ENCODE measurements at places on chromosomes 13 and 19.
A peak's percentile ranks its signal among the peaks of the same experiment; 100 is the strongest.

- no peak for DNase-seq
Observed at GRCh38 chr13:89514534-89515312, 1832.8 kb upstream of the MIR17HG start.

GRCh38 chr13:38900188-38900587 lies 90.4 kb downstream of the STOML3 start:
- no peak for DNase-seq

DNA sequence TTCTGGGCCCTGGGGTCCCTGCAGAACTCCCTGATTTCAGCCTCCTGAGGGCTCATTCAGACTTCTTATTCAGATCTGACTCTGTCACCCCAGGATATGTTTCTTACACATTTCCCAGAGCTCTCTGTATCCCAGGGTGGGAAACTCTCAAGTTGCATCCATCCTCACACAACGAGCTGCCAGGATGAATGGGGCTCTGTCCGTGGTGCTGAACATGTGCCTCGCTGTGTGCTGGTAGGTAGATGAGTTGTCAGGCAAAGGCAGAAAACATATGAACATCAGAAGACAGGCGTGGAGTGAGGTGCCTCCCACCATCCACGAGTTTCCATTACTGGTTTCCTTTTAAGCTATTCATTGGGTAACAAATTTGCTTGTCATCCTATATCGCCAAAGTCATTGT lies 11.4 kb upstream of the IGFL1 start:
- no peak for DNase-seq

DNA sequence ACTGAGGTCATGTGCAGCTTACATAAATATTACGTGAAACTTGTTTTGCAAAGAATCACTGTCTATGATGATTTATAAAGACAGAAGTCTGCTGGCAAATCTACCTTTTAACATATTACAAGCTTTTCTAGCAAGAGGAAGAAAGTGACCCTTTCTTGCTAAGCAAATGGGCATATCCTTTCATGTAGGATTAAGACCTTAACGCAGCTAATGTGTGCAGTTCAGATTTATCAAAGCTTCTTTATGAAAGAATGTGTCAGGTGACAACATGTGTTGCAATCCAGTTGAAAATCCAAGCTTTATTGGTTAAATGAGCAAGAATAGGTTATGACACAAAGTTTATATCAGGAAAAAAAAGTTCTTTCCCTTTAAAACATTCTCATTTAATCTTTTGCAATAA lies 115.6 kb upstream of the NBEA start:
- no peak for DNase-seq

DNA sequence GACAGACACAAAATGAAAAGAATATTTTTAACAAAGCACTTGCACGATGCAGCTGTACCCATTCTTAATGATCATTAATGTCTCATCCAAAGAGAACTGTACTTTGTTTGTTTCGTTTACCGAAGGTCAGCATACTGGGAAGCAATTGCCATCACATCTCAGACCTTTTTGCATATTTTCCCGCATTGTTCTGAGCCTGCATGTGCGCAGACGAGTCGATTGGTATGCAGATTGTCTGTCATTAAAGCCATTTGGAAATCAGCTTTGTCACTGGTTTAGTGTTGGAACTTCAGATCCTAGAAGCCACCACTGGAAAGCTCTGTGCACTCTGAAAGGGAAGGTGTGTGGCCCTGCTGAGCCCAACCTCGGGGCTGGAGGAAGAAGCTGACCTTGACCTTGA lies 15.6 kb downstream of the SPACA7 start:
- no peak for DNase-seq

DNA sequence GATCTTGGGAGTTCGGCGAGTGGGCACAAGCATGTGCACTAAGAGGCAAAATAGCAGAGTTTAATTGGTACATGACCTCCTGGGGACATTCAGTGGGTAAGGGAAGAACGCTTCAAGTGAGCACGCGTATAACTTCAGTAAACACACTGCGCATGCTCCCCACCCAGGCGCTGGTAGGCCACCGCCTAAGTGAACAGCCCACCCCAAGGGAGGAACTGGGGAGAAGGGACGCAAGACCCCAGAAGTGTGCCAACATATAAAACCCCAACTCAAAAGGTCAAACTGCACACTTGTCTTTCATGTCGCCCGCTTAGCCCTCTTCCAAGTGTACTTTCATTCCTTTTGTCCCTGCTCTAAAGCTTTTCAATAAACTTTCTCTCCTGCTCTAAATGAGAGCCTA lies 10.5 kb upstream of the NTN5 start:
- DNase-seq = peak; percentile 21

DNA sequence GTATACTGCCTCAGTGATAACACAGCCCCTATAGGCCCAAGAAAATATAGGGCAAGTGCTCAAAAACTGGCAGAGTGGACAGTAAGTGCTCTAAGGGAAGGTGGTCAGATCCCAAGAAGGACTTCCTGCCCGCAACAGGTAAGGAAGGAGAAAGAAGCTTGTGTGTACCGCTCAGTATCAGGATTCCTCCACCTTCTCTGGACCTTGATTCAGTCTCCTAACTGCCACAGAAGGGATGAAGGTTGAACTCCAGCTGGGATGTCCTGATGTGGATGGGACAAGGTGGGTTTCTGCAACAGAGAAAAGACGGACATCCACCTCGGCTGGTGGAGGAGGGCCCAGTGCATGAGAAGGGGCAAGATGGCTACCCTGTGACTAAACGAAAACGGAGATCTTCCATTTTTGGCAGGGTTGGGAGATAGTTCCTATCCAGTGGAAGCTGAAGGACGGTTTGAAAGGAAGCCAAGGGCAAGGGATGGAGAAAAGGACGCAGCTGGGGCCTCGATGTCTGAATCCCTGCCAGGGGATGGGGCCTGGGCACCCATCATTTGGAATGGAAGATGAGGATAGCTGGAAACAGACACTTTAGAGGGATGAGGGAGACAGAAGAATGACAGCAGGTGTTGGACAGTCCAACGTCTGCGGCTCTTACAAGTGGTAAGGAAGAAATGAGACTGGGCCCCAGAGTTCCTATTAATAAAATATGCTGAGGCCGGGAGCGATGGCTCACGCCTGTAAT lies 1.3 kb upstream of the ATF5 start:
- DNase-seq = no peak

DNA sequence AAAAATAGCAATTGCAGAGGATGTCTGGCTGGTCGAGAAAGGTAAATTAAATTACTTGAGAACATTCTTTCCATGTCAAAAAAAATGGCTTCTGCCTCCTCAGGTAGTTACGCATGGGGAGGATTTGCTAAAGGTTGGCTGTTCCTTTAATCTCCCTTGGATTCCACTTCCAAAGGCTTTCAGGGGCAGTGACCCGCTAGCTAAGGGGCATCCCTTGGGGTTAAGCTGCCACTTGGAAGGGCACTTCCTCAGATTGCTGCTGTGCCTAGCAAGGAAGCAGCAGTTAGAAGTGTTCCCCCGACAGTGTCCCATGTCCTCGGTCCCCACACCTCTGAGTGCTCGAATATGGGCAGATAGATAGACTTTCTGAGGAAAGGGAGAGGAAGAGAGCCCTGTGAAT lies 108.5 kb downstream of the RGCC start:
- DNase-seq = no peak

GRCh38 chr19:46080561-46080960 lies 39.8 kb upstream of the IGFL4 start:
- no peak for DNase-seq

DNA sequence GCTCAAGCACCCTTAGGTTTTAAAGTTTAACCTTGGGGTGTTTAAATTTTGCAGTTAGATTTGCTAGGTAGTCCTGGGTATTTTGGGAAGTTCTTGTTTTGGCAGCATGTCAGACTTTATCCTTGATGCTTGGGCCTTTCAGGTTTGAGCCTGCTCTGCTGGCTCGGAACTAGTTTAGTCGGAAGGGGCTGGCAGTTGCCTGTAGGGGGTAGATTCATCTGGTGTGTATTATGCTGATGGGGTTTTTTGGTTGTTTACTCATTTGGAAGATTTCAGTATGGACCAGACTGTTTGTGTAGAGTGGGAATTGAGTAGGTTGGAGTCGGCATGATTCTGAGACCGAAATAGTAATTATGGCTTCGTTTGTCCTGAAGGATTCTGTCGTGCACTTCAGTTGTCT lies 15.1 kb downstream of the ILF3 start:
- no peak for DNase-seq

DNA sequence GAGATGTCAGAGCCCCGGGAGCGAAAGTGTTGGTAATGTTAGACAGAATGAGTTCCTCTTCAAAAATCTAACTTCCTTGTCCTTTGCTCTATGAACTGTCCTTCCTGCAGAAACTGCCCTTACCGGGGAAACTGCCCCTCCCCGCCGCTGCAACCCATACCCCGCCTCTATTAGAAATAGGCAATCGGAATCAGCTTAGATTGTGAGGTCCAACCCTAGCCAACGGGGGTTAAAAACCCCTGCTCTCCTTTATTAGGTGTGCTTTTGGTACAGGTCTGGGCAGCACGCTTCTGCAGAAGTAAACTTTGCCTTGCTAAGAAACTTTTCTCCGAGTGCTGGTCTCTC lies 11.5 kb upstream of the CAPNS1 start:
- no peak for DNase-seq

DNA sequence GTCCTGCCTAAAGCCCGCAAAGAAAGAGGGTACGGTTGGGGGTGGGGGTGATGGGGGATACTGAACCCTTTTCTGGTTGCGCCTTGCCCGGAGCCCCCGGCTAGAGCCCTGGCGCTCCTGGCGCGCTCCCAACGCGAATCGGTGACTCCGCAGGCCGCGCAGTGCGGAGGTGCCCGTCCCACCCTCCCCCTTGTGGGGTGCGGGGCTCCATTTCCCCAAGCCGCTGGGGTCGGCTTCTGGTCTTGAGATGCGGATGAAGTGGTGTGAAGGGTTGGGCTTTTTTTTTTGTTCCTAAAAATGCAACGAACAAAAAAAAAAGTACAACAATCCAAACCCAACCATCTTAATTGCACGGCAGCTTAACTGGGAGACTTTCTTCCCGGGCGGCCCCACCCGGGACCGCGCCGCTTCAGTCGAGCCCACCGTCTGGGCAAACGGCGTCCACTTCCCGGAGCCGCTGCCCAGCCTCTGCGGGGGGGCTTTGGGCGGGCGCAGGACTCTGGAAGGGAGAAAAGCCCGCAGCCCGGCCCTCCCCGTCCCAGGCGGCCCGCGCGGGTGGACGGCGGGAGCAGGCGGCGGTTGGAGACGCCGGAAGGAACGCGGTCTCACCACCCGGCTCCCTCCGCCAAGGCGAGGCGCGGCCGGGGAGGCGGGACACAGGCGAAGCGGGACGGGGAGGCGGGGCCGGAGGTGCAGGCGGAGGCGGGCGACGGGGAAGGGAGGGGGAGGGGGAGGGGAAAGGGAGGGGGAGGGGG lies 504 bp upstream of the TRIM13 start:
- DNase-seq = peak; percentile 89

GRCh38 chr13:82011355-82011754 lies 1670.4 kb upstream of the SPRY2 start:
- DNase-seq = no peak

DNA sequence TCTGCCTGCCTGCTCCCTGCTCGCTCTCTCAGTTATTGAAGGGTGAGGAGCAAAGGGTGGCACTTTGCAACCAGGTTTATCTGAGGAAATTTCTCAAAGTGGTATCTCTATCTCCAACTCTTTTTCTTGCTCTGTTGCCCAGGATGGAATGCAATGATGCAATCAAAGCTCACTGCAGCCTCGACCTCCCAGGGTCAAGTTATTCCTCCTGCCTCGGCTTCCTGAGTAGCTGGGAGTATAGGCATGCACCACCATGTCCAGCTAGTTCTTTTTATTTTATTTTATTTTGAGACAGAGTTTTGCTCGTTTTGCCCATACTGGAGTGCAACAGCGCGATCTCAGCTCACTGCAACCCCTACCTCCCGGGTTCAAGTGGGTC lies 4.9 kb downstream of the ACTMAP start:
- no peak for DNase-seq

GRCh38 chr13:78022164-78022877 lies 103.7 kb upstream of the EDNRB start:
- DNase-seq = peak; percentile 56

DNA sequence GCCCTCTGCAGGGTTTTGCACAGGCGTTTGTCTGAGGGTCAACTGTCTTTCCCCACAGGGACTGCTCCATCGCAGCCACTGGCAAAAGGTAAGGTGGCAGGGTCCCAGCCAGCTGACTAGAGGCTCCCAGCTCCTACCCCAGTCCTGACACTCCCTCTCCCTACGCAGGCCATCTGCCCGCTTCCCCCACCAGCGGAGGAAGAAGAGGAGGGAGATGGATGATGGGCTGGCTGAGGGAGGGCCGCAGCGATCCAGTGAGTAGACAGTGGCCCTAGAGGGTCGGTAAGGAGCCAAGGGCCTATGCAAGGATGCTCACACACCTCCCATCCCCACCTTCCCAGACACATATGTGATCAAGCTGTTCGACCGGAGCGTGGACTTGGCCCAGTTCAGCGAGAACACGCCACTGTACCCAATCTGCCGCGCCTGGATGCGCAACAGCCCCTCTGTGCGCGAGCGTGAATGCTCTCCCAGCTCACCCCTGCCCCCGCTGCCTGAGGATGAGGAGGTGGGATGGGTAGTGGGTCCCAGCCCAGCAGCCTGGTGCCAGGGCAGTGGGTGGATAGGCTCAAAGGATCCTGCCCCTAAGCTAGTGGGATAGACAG lies 4.0 kb downstream of the HSPB6 start:
- DNase-seq = no peak

GRCh38 chr19:11137542-11138384 lies 17.8 kb downstream of the SPC24 start:
- peak; percentile 67 for DNase-seq

- DNase-seq = no peak
Observed at GRCh38 chr13:35266412-35266811, 210.1 kb downstream of the MAB21L1 start.

- no peak for DNase-seq
Observed at GRCh38 chr13:101739382-101740178, 287.1 kb downstream of the ITGBL1 start.

GRCh38 chr13:107202371-107203023 lies 634.6 kb upstream of the ARGLU1 start:
- no peak for DNase-seq

GRCh38 chr13:28245465-28245864 lies 107.1 kb downstream of the PAN3 start:
- DNase-seq = no peak

- no peak for DNase-seq
Observed at GRCh38 chr13:113742445-113743120, 16.4 kb upstream of the TMEM255B start.

DNA sequence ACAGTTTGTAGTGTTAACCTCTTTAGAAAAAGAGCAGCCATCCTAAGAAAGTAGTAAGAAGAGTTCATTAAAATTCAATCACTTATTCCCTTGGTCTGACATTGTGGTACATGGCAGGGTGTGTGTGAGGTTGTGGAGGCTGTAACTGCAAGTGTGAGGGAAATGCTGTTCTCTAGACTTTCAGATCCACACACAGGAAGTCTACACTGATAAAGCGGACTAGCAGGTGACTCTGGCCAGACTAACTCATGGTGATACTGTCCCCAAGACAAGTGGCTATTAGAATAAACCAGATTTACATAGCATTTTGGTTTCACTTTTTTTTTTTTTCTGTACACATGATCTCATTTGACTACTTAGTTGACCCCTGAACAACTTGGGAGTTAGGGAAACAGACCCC lies 10.0 kb downstream of the MTIF3 start:
- DNase-seq = no peak

- no peak for DNase-seq
Observed at GRCh38 chr13:112997188-112998130, 28.4 kb downstream of the MCF2L start.

Measured in CD4-positive, alpha-beta T cell treated with Interleukin-21 for 1 hour (primary cell).